ENCODE measurements at places on chromosomes 16 and 17.

GRCh38 chr17:83143817-83144231 lies 64.4 kb downstream of the METRNL start:
- DNase-seq = no peak

DNA sequence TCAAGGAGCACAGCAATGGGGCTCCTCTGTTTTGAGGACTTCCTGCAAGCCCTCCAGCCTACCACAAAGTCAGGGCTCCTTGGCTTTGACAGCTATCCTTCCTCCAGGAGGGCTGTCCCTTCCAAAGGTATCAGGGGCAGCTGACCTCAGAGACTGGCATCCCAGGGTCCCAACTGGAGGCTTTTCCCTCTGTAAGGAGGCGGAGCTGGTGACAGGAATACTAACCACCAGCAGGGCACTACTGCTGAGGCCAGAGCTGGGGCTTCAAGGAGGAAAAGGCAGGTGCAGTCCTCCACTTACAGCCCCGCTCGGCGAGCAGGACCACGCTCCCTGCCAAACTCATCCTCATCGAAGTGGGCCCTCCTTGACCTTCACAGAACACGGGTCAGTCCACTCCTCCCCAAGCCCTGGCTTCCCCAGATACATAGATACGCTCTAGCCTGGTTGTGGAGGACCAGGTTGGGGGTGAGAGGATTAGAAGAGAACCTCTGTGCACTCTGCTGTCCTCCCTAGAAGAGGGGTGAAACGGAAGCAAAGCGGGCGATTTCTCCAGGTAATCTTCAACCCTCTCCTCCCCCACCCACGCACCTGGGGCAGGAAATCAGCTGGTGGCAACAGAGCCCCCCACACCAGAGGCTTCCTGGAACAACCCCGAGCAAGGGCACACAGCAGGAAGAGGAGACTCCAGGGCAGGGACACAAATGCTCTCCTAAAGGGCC lies 20.5 kb downstream of the ST3GAL2 start:
- no peak for DNase-seq

- DNase-seq = no peak
These were observed 468.0 kb downstream of the TOX3 start for GRCh38 chr16:52078716-52079655.

- DNase-seq = no peak
These were observed 60.7 kb downstream of the ARSG start for GRCh38 chr17:68352041-68352440.

DNA sequence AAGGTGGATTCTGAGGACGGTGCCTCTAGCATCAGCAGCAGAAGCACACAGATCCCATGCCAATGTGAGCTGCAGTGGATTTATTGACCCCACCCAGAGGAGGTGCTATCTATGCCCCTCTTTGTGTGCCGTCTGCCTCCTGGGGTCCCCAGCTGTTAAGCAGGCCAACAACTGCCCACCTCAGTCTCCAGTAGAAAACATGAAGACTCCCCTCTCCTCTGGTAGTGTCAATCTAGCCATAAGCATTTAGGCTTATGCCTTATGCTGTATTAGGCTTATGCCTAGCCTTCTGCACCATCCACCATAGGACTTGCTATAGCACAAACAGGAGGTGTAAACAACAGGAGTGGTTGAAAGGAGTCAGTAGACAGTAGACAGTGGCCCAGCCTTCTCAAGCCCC lies 417.9 kb upstream of the C16orf82 start:
- DNase-seq = no peak

GRCh38 chr17:33113991-33114370 lies 122.3 kb downstream of the SPACA3 start:
- DNase-seq = no peak

GRCh38 chr17:76132574-76133338 lies 8.3 kb downstream of the FOXJ1 start:
- DNase-seq = no peak

- no peak for DNase-seq
These were observed 39.3 kb downstream of the CIBAR2 start for GRCh38 chr16:85072947-85073346.
